Right ventricle myocardium inferior (tissue), 1 donor: ENCODE measurements at places on chromosomes 4 and X. TPM values are rescaled to one million over a fixed set of nuclear protein-coding genes. Genes with fewer than 3 reads are reported as not detected.

Gene HSFX2
- not detected for total RNA-seq

Gene IL9R
- not detected for total RNA-seq

Gene PDLIM5
- total RNA-seq = 1,145 TPM

Gene DGKQ
- 3.8 TPM for total RNA-seq

Gene S100G
- not detected for total RNA-seq

Gene REPS2
- total RNA-seq = 10.1 TPM

Gene BEND2
- not detected for total RNA-seq

Gene ARHGAP24
- total RNA-seq = 10.6 TPM

Gene TMPRSS11D
- total RNA-seq = not detected

Gene MAGEB2
- not detected for total RNA-seq

Gene FGFBP2
- 2.7 TPM for total RNA-seq

Gene IL1RAPL2
- total RNA-seq = not detected

Gene NXF2B
- total RNA-seq = not detected

Gene DMRTC1
- not detected for total RNA-seq

Gene RRAGB
- total RNA-seq = 12.7 TPM

Gene RBM46
- not detected for total RNA-seq

Gene ZCCHC18
- 0.22 TPM for total RNA-seq

Gene TRMT44
- 9.2 TPM for total RNA-seq

Gene NPY5R
- not detected for total RNA-seq

Gene SULT1E1
- not detected for total RNA-seq

Gene PLXNB3
- 2.3 TPM for total RNA-seq

Gene OFD1
- total RNA-seq = 7.1 TPM

Gene IL21
- not detected for total RNA-seq

Gene EGFL6
- total RNA-seq = not detected

Gene CT45A10
- not detected for total RNA-seq

Gene CXCL3
- 0.16 TPM for total RNA-seq

Gene NKX3-2
- total RNA-seq = not detected

Gene C1QTNF7
- 1.7 TPM for total RNA-seq

Gene DCUN1D4
- total RNA-seq = 38.7 TPM

Gene RBMX2
- total RNA-seq = 9.9 TPM
